Motor neuron (in vitro differentiated cells): ENCODE measurements at places on chromosomes 7 and 10.

- no peak for ATAC-seq
Observed at GRCh38 chr7:2613931-2614600, 17.7 kb upstream of the TTYH3 start.

GRCh38 chr10:67175354-67175753, 249.5 kb downstream of the LRRTM3 start:
- ATAC-seq: peak; percentile 48

GRCh38 chr10:129725890-129726631, 238.0 kb downstream of the EBF3 start:
- no peak for ATAC-seq

- ATAC-seq: no peak
Observed at GRCh38 chr7:142582351-142582750, 166.9 kb upstream of the PRSS1 start.

DNA sequence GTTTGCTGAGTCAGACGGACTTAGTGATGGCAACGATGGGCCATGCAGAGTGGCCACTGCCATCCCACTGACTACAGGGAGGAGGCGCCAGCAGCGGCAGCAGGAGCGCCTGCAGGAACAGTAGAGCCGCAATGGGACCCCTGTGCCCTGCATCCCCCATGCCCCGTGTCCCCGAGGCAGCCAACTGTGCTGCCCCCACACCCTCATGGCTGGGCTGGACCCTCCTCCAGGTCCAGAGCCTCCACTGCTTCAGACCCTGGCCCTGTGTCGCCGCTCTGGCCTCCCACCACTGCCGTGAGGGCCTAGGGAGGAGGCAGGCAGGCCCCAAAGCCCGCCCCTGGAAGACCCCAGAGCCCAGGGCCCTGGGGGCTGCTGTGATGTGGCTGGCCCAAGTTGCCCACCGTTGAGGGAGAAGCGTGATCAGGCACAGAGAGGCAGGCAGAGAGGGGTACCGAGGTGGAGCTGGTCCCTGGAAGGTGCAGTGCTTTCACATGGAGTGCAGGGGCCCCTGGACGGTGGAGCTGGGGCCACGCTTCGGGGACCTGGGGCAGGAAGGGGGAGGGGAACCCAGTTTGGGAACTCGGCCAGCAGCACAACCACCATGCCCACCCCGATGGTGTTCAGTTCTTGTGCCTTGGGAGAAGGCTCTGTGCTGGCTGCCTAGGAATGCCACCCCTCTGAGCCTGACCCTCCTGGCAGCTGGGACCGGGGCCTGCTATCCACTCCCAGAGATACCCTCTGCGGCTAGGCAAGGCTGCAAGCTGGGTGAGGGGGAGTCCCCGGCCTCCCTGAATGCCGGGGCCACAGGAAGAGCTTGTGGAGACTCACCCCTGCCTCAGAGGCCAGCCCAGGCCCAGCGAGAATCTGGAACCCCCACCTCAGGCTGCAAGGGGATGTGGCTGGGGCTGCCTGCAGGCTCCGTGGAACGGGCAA, 32.6 kb downstream of the DKK1 start:
- no peak for ATAC-seq

- no peak for ATAC-seq
Observed at GRCh38 chr10:23432166-23432565, 6.7 kb upstream of the OTUD1 start.
